Bronchial epithelial cell (primary cell): ENCODE measurements at places on chromosomes 1 and 21. TPM values are rescaled to one million over a fixed set of nuclear protein-coding genes. Genes with fewer than 3 reads are reported as not detected.

KRTAP13-2 gene
- not detected in 2 replicates for total RNA-seq

GRCh38 chr1:109837852-109838570 lies 72.6 kb upstream of the CSF1 start:
- DNase-seq = no peak

DNA sequence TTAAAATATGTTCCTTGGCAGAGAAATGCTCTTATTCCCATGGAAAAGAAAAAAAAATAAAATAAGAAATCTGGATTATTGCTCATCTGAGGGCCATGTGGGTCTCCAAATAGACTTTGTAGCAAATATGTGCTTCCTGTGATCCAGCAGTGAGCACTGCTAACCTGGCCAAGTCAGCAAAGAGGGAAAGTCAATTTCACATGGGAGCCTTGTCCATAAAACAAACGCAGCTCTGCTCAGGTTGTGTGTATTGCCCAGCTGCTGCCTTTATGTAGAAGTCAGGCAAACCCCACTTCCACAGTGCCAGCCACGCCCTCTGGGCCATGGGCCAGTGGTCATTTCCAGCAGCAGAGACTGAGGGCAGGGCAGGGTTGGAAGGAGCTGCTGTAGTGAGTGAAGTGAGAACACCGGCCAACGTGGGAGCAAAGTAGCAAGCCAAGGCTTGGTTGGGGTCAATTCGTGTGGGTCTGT lies 174.3 kb downstream of the LYPLAL1 start:
- DNase-seq = no peak

TRIM45 gene
- total RNA-seq = 2.6 and 2.9 TPM in 2 replicates

- DNase-seq = peak; percentile 63
These were observed 1.2 kb downstream of the SLC37A1 start for GRCh38 chr21:42514883-42515228.

GRCh38 chr1:3015744-3016143 lies 5.5 kb upstream of the ACTRT2 start:
- DNase-seq = no peak

DNA sequence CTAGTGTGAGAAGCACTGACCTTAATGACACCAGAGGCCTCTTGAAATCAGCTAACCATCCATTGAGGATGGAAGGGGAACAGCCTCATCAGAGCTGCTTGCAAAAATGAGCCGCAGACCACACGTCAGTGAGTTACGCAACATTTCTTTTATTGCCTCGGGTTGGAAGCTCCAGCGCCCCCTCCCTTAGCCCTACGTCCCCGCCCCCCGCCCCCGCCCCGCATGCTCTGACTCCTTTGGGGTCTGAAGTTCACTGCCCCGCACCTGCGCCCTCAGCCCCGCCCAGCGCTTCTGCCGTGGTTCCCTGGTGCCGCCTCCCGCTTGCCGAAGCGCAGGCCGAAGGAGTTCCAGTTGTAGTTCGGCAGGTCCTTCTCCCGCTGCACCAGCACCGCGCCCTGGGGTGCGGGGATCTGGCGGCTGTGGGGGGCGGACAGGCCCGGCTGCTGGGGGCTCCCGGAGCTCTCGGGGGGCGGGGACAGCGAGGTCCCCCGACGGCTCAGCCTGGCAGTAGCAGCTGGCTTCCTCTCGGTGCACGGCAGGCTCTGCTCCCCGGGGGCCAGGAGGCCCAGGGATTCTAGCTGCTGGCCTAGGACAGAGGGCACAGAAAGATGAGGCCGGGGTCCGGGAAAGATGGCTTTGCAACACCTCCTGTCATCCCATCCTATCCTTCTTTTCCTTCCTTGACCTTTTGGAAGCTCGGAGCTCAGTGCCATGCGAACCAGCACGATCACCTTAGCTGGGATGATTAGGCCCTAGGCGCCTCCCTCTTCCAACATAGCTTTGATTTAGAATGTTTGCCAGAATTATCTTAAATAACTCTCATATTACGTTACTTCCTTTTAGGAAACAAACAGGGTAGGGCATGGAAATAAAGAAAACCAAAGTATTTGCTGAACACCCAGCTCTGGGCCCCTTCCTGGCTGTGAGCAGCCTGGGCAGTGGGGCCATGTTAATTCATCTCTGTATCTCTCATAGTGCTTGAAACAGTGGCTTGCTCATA lies 5.8 kb downstream of the KISS1 start:
- DNase-seq = peak; percentile 54

SPATA45 gene
- total RNA-seq = not detected in 2 replicates

CFHR2 gene
- not detected in 2 replicates for total RNA-seq

- peak; percentile 81 for DNase-seq
These were observed 195.9 kb downstream of the CYYR1 start for GRCh38 chr21:26377111-26377694.

GRCh38 chr1:198876371-198876871 lies 237.6 kb downstream of the PTPRC start:
- no peak for DNase-seq

ATP5PO gene
- 160 and 341 TPM in 2 replicates for total RNA-seq

DIP2A gene
- total RNA-seq = 28.2 and 35.5 TPM in 2 replicates

DNA sequence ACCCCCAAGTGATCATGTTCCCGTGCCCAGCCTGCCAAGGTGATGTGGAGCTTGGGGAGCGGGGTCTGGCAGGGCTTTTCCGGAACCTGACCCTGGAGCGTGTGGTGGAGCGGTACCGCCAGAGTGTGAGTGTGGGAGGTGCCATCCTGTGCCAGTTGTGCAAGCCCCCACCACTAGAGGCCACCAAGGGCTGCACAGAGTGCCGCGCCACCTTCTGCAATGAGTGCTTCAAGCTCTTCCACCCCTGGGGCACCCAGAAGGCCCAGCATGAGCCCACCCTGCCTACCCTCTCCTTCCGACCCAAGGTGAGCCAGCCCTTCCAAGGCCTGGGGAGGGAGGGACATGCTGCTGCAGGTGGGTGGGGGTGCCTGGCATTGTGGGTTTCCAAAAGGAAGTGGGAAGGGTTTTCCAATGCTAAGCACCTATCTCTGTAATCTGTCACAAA lies 2.3 kb downstream of the TRIM46 start:
- DNase-seq = no peak

DNA sequence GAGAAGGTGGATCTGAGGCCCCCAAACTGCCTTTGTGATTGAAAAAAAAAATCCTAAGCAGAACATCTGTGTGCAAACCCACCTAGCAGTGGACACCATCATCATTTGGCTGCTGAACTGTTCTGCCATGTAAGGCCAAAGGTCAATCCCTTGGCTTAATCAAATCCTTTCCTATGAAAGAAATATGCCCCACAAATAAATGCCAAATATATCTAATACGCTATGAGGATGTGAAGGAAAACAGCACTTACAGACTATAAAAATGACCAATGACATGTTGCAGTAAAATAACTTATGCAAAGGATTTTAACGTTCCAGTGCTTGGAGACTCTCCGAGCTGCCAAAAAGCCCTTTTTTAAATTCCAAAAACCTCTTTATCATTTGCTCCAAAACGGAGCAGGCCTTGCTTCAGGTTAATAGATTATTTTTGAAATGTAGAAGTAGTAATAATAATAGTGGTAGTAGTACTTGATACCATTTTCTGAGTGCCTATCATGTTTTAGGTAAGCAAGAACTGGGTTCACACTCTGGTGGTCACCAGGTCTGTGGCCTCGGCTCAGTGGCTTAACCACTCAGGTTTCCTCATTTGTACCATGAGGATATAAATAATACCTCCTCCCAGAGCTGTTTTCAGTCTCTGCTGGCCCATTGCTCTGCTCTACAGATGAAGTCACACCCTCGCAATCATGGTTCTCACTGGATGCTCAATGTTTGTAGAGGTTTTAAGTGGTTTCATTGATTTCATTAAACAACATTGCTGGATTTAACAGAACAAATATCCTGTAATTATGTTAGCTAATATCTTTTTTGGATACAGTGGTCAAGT lies 47.9 kb upstream of the EDEM3 start:
- no peak for DNase-seq

APCS gene
- not detected in 2 replicates for total RNA-seq

ELAVL4 gene
- total RNA-seq = not detected in 2 replicates

C1orf226 gene
- 0.26 TPM in 2 replicates for total RNA-seq

DNA sequence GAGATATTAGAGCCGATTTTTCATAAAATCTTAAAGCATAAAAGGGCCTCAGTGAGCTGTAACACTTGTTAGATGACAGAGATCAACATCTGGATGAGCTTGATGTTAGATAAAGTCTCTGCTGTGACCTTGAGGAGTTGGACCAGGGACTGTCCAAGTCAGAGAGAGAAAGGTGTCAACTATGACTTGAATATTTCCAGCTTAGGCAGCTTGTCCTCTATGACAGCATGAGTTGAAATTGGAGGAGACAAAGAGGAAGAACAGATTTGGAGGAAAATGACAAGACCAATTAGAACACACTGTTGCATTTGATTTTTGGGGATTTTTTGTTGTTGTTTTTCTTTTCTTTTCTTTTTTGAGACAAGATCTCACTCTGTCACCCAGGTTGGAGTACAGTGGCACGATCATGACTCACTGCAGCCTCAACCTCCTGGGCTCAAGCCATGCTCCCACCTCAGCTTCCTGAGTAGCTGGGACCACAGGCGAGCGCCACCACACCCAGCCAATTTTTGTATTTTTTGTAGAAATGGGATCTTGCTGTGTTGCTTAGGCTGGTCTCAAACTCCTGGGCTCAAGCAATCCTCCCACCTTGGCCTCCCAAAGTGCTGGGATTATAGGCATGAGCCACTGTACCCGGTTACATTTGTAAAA lies 35.3 kb upstream of the CLIC4 start:
- DNase-seq = no peak

DNA sequence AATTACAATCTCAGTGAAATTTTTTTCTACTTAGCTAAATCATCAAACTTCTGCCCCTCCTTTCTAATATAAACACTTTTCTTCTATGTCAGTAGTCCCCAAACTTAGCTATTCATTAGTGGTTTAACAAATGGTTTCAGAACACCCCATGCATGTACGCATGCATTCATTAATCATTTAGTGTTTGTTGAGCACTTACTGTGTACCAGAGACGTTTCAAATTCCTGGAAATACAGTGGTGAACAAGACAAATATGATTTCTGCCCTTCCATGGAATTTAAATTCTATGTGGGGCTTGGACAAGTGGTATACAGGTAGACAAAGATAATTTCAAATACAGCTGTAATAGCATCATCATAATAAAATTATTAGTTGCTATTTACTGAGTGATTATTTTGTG lies 1.5 kb downstream of the ZBTB40 start:
- DNase-seq = no peak

DNA sequence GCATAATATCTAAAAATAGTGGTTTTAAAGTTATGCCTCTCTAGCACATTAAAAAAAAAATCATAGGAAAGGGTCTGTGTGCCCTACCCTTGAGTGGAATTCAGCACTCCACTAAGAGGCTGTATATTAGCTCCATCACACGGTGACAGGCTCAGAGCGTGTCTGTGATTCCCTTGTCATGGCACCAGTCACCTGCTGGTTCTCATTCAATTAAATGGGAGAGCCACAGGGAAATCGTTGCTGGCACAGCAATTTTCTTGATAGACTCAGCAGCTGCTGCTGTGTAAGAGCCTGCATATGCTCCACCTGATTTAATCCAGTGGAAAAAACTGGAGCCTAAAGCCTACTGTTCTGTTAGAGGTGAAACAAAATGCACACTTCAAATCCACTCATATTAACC lies 9.5 kb downstream of the ATP6V1G3 start:
- DNase-seq = no peak

CYP4A11 gene
- total RNA-seq = not detected in 2 replicates

LCE2A gene
- total RNA-seq = not detected in 2 replicates

DNA sequence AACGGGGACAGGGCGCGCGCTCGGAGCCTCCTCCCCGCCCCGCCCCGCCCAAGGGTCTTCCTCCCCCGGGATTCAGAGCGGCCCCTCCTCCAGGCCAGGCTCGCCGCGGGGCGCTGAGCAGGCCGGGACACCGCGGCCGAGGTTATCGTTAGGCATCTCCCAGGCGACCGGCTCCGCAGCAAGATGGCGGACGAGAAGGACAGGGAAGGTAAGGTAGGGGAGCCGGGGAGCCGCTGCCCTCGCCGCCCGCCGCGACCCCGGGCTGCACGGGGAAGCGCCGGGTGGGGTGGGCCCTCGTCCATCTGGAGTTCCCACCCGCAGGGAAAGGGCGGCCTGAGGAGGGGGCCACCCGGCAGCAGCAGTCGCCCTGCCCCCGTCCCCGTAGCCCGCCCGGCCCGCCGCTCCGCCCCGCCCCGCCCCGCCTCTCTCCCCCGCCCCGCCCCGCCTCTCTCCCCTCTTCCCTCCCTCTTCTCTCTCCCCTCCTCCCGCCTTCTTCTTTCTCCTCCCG lies 105.9 kb upstream of the HNRNPU start:
- DNase-seq = peak; percentile 48

DNA sequence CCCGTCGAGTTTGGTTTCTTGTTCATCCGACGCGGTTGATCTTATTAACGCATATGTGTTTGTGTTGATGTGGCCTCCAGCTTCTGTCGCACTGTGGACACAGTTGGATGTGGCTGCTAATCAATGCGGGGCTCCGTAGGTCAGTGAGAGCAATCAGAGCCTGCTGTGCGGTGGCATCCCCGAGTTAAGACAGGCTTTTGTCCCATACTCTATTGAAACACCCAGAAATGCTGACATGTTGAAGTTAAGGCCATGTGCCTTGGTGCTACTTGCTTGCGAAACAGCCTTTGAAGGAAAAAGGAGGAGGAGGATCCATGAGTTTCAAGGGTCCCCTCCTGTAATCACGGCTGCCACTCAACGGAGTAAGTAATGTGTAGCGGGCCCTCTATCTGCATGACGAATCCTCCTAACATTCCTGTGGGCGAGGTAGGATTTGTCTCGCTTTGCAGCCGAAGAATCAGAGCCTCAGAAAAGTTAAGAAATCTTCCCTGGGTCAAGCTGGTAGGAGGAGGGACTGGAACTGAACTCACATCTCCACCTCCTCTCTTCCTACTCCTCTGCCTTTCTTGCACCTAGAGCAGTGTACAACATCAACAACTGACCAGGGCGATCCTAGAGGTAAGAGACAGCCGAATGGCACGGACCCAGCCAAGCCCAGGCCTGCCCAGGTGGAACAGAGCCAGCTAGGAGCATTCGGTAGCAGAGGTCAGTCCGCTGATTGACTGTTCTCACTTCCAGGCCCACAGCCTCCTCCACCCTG lies 19.5 kb downstream of the PDE9A start:
- peak; percentile 78 for DNase-seq

GRCh38 chr1:38403667-38404066 lies 357.1 kb upstream of the POU3F1 start:
- DNase-seq = no peak
